ENCODE measurements at places on chromosomes 12 and 14.

DNA sequence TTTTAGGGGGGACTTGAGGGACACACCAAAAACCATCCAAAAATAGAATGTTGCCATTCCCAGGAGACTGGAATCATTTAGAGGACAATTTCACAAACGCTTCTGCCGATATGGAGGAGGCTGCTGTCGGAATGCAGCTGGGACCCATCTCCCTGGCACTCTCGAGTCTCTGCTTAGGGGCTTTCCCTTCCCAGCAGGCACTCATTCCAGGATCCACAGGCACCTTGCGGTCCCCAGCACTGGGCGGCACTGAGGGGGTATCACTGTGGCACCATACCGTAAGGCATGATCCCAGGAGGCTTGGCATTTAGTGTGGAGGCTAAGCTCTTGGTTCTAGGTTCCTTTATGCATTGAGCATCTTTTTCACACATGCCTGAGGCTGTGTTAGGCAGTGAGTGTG lies 36.6 kb upstream of the LTBP2 start:
- no peak for DNase-seq

GRCh38 chr12:9799961-9800360 lies 27.3 kb upstream of the KLRF1 start:
- no peak for DNase-seq

DNA sequence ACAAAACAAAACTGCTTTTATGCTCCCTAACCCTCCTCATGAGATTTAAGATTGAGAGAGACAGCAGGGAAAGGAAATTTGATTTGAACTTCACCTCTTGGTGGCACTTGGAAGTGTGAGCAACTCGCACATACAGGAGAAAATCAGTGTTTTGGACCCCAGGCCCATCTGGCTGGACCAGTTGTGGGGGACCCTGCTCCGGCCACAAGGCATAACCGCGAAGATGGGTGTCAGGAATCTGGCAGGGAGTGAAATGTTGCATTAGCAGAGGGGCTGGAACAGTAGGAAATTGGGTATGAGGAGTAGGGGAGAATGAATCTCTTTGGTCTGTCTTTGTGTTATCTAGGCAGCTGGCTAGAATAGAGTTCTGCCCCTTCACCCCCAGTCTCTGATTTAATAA lies 1.2 kb downstream of the CIROP start:
- no peak for DNase-seq

DNA sequence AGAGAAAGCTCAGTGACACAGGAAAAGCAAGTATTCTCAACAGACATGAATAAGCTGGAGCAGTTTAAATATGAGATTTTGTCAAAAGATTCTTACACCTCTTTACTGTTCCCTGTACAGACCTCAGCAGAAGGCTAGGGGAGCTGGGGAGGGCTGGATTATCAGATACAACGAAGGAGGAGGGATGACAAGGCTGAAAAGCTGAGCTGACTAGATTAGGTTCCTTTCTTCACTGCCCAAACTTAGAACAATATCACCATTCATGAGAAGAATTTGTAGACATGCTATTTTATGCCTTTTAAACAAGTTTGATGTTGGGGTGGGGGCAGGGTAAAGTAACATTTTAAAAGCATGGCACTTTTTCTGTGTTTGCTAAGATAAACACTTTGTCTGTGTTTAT lies 611.1 kb downstream of the AACS start:
- no peak for DNase-seq

- DNase-seq: no peak
Measured at GRCh38 chr12:67148265-67148664, 120.9 kb upstream of the CAND1 start.

DNA sequence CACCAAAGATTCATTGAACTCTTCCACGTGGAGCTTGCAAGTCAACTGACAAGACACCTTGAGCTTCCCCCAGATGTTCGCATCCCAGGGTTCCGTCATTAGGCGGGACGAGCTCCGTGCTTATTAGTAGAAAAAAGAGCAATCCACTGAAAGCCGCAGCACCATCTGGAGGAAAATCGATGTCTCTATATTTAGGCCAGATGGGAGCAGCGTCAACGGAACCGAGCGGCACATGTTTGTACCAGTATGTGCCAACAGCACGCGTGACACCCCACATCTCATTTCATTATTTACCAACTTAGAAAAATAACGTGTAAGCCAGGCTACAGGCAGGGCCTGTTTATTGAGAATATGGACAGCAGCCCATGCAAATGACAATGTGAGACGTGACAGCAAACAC lies 45.8 kb upstream of the TMEM132D start:
- no peak for DNase-seq

GRCh38 chr12:128783129-128783574 lies 40.6 kb downstream of the SLC15A4 start:
- DNase-seq: no peak

DNA sequence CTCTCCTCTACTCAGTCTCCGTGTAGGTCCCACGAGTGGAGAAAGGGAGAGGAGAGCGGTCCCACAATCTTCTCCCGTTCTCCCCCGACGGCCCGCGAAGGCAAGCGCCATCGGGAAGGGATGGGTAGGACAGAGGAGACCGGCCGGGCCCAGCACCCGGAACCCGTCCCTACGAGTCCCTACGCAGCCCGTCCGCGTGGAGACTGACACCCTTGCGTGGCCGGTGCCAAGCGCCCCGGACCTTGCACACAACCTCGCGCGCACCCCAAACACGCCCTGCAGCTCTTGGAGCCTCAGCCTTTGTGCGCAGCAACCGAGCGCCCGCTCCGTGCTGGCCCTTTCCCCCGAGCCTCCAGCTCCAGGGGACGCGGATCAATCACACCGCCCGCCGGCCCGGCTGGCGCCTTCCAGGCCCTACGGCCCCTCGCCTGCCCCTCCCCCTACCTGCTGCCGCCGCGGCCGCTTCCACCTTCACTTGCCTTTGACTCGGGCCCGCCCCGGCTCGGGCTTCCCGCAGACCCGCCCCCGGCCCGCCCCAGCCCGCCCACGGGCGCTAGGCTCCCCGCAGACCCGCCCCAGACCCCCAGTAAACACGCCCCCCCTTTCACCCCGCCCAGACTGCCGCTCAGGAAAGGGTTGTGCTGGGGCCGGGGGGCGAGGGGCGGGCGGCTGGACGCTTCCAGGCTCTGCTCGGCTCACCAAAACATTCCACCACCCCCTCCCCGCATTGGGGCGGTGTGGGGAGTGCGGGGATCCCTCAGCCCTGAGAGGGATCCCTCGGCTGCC lies at the start of gene NDRG2:
NDRG2 (minus strand) TSS at position 477 of the 786 bp plus-strand sequence. CDS start 1,746 bp downstream, outside the sequence.
- peak; percentile 28 for DNase-seq

- no peak for DNase-seq
Measured at GRCh38 chr12:128513831-128514230, 246.9 kb downstream of the TMEM132C start.

- DNase-seq: peak; percentile 83
Measured at GRCh38 chr14:105351920-105352851, 37.6 kb downstream of the PACS2 start.

DNA sequence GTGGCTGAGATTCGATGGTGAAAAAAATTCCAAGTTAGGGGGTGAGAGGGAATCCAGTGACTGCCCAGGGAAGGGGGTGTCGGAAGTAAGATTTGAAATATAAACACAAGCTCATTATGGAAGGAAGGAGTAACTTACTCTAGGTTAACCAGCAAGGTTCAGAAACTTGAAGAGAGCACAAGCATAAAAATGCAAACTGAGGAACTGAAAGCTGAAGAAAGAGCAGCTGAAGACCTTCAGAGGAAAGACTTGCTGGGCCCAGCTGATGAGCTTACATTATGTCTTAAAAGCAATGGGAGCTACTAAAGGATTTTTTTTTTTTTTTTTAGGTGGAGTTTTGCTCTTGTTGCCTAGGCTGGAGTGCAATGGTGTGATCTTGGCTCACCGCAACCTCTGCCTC lies 189.7 kb upstream of the GRIN2B start:
- DNase-seq: no peak

- no peak for DNase-seq
Measured at GRCh38 chr14:90968025-90968424, 92.4 kb downstream of the RPS6KA5 start.

- DNase-seq: no peak
Measured at GRCh38 chr12:88242939-88243338, 100.8 kb downstream of the TMTC3 start.

DNA sequence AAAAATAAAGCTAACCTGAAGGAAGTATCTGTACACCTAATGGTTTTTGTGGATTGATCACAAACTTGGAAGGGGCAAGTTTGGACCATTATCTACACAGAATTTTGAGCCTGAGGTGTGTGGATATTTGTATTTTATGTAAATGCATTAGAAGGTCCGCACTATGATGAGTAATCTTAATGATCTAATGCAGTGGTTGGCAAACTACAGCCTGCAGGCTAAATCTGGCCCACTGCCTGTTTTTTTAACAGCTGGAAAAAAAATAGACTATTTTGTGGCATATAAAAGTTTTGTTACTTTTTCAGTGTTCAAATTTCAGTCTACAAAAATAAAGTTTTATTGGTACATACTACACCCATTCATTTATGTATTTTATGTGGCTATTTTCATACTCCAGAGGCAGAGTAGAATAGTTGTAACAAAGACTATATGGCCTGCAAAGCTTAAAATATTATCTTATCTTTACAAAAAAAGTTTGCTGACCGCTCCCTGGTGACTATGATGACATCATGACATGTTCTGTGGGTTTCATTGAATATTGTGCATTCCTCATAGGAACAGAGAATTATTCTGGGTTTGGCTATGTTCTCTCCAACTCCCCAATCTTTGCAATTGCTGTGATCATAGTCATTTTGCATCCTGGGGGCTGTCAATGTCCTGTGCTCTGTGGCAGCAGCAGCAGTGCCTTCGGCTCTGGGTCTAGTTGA lies 962.6 kb upstream of the FBXO33 start:
- DNase-seq: no peak

GRCh38 chr14:83958359-83958758 lies 1571.6 kb upstream of the FLRT2 start:
- DNase-seq: no peak

DNA sequence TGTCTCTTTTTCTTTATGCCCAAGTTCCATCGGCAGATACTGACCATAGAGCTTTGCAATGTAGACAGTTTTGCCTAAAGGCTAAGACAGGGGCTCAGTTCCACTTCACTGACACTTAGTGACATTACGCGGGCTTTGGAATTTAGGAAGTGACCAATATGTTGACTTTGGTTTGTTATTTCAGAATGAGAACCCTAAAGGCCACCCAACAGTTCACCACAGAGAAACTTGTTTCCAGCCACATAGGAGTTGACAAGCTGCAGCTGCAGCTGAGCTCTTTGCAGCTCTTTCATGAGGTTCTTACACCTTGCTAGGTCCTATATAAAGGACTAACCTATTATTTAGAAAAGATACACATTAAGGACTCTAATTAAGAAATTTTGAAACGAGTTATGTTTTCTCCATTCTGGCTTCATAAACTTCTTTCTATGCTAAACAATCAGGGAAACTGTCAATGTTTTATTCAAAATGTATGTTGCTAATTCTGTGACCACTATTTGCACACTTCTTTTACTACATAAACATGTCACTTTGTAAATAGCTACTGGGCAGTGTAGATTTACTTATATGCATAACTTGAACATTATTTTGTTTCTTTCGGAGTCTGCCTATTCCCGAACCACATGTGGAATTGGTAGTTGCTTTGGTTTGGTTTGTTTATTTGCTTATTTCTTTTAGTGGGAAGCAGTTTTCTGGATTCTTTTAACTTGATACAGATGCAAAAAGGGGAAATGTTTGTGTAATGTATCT lies 18.5 kb upstream of the KLRD1 start:
- DNase-seq: no peak

GRCh38 chr14:26175658-26176057 lies 422.2 kb downstream of the NOVA1 start:
- no peak for DNase-seq

DNA sequence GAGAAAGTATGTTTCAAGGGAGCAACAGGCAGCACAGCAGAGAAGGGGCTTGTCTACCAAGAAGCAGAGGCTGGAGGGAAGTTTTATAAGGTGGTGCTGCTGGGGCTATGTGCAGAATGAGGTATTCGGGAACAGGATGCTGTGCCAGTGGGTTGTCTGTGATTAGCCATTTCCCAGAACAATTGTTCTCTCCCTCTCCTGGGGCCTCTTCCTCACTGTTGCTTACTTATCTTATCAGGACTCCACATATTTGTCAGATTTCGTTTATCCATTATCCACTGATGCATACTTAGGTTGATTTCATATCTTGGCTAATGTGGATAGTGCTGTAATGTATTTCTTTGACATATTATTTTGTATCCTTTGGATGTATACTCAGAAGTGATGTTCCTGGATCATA lies 195.1 kb upstream of the RTL1 start:
- no peak for DNase-seq

- DNase-seq: no peak
Measured at GRCh38 chr14:36510874-36511273, 9.2 kb downstream of the NKX2-1 start.

DNA sequence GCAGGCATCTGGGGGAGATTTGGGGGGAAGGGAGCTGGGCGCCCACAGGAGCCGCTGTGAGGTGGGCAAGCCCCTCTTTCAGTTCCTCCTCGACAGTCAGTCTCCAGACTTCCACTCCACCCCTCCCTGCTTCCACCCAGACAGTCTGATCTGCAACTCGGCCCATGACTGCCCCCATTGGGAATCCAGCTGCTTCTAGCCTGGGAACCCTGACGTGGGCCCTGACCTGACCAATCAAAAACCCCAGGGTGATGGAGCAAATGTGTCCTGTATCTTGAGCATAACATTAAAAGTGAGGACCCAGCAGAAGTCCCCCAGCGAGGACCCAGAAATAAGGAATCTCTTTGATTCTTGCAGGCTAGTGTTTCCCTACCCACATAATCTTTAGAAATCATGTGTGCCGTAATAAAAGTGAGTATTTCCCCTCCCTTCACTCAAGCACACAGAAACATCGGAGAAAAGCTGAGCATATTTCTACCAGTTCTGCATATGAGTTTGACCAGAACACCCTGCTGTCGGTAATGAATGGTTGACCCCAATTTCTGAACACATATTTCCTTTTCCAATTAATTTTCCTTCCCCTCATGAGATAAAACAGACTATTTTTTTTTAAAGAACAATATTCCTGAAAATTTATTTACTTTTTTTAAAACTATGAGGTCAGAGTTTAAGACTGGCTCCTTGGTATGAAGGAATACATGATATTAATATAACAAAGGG lies 6.4 kb downstream of the SSH1 start:
- no peak for DNase-seq

DNA sequence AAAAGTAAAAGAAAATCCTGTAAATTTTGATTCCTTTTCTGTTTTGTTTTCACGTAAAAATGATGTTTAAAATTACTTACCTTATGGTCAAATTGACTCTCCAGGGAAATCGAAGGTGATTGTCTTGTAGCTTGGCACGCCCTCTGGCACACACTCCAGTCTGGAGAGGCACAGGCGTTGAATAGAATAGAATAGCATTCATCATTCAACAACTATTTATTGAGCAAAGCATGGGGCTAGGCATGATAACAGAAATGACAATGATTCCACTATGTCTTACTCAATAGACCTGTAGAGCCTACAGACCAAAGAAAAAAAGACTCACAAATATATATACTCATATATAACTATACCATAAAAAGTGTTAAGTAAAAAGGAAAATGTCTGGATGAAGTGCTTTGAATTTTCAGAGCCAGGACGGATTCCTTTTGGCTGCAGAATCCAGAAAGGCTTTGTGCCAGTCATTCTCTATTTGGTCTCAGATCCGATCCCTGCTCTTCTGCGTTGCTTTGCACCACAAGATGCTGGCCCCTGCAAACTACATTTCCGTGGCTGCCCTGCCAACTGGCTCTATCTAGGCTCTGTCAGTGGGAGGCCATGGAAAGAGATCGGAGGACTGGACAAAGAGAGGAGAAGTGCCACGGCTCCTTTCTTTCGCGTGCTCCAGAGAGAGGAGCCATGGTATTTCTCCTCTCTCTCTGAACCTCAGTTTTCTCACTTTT lies 231.8 kb downstream of the CRADD start:
- peak; percentile 34 for DNase-seq

All from NCI-H748 treated with DMSO at 0.1 percent for 48 hours (cell line).